ENCODE measurements at places on chromosomes 5 and 9. TPM values are rescaled to one million over a fixed set of nuclear protein-coding genes. Genes with fewer than 3 reads are reported as not detected.
A peak's percentile ranks its signal among the peaks of the same experiment; 100 is the strongest.

GRCh38 chr5:142287973-142288313, 36.9 kb downstream of the SPRY4 start:
- no peak for DNase-seq

DNA sequence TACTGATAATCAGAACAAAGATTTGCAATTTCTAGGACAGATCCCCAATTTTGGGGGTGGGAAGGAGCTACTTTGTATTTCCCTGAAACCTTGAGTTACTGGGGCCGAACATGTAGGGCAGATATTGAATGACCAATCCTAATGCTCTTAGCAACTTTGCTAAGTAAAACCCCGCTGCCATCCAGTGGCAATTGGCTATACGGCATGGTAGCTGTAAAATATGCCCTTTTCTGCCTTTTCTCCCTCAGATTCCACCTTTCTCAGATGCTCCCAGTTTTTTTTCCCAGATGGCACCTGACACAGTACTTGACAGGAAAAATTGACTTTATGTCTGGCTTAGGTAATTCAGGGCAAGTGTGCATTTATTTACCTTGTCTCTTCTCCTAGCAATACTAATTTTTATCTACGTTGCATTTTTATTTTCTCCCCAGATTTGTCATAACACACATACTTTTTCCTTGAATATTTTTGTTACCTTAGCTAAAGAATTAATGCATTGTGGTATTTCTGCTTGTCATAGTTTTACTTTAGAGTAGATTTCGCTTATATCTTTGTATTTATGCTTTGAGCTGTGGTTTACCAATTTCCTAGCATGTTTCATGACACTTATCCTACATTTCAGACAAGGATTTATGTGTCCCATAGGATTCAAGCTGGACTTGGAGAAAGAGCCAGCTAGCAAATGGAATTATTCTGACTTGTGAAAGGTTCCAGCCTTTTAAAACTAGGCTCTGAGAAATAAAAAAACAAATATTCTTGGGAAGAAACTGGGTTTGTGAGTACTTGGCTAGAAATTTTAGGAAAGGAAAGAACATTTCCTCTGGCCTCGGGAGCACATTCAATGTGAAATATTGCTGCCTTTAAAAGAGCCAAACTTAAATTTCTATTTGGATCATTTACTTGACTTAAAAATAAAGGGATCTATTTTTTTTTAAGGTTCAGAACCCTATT, 37.4 kb downstream of the PIK3R1 start:
- peak; percentile 46 for DNase-seq

DNA sequence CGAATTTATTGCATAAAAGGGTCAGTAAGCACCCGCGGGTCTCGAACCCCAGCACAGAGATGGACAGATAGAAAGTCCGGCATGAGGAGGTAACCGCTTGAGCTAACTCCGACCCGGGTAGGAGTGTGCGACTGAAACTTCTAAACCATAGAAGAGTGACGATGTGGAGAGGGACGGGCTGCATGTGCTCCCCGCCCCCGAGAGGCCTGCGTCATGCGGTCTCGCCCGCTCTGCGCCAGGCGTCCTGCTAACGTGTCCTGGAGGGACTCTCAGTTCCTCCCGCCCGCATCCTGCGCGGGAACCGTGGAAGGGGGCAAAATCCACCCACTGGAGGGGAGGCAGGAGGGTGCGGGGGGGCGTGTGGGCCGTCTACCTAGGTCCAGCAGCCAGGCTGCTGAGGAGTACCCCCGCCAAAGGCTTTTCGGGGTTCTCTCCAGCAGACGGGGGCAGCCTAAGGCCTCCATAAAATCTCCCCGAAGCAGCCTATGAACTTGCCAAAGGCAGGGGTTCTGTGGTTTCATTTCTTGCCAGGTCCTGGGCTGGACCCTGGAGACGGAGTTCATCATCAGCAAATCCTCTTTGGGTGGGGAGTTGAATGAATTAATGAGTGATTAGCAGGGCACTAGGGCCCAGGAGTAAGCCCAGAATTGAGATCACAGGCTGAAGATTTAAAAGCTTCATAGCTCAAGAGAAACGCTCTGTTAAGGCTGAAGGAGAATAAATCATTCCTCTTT, 51.9 kb downstream of the TGFBI start:
- DNase-seq = peak; percentile 93

- DNase-seq = no peak
Observed at GRCh38 chr5:170617533-170618490, 114.0 kb downstream of the KCNIP1 start.

GRCh38 chr9:71042448-71042990, 78.9 kb downstream of the TRPM3 start:
- no peak for DNase-seq

- no peak for DNase-seq
Observed at GRCh38 chr9:138062196-138062595, 184.6 kb downstream of the CACNA1B start.

GRCh38 chr5:116032094-116032517, at the start of gene ARL14EPL:
ARL14EPL (plus strand) TSS chr5:116032472; CDS start chr5:116051466, 18,994 bp downstream.
- DNase-seq = peak; percentile 90

DNA sequence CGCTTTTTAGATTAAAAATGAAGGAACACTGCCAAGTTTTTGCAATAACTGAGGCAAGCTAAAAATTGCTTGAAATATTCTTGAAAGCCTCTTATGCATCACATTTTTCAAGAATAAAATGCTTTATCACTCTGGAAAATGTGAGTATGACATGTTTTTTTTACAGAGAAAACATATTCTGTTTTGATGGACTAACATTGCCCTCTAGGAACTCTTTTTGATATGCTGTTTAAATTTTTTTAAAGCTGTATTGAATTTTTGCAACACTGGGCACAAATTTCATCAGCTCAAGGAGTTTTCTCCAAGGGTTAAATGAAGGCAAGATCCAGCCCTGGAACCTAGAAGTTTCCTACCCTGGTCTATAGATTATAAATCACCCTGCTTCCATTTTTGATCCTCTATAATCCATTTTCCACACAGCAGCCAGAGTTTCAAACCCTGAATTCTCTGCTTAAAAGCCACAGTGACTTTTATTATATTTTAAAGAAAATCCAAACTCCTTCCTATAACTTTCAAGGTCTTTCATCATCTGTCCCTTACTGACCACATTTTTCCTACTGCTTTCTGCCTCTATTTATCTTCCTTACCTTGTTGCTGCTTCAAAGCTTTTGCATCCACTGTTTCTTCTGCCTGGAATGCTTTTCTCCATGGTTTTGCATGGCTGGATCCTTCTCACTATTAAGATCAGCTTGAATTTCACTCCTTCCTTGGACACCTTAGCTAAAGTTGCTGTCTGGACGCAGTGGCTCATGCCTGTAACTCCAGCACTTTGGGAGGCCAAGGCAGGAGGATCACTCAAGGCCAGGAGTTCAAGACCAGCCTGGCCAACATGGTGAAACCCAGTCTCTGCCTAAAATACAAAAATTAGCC, 60.9 kb downstream of the IL31RA start:
- no peak for DNase-seq

GRCh38 chr9:15531380-15531779, 20.6 kb upstream of the PSIP1 start:
- DNase-seq = no peak

GRCh38 chr9:70954126-70954525, 167.3 kb downstream of the TRPM3 start:
- peak; percentile 27 for DNase-seq

GRCh38 chr5:124790301-124790894, 44.0 kb upstream of the ZNF608 start:
- DNase-seq = peak; percentile 39

GRCh38 chr9:35385042-35385441, 104.9 kb upstream of the RUSC2 start:
- peak; percentile 43 for DNase-seq

DNA sequence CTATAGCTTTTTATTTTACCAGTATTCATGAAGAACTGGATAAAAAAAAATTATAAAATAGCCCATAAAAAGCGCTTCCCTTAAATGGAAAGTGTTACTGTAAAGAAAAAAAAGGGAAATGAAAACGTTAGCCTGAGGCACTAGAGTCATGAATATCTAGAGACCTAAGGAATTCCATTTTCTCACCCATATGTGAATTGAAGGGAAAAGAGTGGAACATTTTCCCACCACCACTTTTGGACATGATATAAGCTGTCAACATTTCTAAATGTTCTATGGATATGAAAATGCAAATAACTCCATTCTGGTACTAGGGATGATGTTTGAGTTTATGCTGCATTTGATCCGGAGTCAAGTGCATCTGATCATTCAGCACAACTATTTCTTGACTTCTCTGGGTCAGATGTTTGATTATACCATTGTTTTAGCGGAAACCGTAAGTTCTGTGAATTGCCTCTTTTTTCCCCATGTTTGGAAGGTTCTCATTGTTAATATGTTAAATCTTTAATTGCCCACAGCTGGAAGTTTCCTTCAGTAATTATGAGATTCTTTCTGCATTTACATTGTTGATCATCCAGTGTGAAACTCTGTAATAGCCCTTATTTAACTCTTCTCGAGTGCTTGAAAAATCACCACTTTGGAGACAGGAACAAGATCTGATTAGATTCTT, 467.4 kb upstream of the SEMA6A start:
- DNase-seq = no peak

DNA sequence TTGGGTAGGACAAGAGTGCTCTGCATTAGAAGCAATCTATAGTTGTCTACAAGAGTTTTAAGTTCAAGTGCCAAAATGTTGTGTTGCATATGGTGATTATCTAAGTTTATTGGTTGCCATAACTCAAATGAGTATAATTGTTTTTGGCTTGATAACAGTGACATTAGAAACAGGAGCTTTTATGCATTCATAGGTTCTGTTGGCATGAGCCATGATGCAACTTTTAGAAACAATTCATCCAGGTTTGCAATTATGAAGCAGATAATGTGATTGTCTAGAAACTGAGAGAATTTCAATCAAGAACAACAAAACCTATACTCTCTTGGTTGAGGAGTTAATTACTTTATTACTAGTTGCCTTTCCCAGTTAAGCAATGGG, 137.0 kb downstream of the PBX3 start:
- no peak for DNase-seq

- DNase-seq = no peak
Observed at GRCh38 chr5:179300581-179301180, 44.6 kb downstream of the ADAMTS2 start.

DNA sequence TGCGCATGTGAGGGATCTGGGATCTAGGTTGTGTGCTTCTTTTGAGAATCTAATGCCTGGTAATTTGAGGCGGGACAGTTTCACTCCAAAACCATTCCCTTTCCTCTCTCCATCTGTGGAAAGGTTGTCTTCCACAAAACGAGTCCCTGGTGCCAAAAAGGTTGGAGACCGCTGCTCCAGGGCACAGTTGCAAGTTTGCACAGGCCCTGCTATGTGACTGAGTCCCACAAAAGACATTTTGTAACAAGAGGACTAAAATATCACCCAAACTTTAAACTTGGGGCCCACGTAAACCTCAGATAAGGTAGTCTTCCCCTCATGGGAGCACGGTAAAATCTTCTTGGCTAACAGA, 5.8 kb upstream of the ZNF367 start:
- no peak for DNase-seq

DNA sequence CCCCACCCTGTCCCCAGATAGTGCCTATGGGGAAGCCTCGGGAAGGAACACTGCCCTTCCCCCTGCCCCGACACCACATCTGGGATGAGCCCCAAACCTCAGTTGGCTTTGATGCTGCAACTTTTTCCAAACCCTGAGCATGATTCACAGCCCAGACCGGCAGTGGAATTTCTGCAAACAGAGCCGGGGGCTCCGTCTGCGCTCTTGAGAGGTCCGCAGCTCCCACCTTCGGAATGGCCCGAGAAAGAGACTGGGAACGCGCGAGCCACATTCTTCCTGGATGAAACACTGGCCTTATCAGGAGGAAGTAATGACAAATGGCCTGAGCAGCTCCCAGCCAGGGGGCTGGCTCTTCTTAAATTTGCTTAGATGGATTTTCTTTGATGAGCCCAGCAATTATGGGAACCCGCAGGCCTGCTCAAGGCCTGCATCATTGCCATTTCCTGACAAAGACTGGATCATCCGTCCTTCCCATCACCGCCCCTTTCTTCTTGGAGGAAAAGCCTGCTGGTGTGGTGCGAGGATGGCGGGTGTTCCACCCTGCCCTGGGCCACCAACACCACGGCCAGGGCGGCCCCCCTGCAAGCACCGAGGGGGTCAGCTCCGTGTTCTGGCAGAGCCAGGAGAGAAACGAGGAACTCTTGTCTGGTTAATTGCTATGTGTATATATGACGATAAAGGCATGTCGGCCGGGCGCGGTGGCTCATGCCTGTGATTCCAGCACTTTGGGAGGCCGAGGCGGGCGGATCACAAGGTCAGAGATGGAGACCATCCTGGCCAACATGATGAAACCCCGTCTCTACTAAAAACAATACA, 38.8 kb upstream of the COL5A1 start:
- peak; percentile 96 for DNase-seq

GRCh38 chr9:35611230-35611797, 6.3 kb downstream of the TESK1 start:
- peak; percentile 62 for DNase-seq

Gene VAV2
- 17.3 TPM for total RNA-seq

Gene RAB3C
- not detected for total RNA-seq

Gene PCDHGB5
- not detected for total RNA-seq

Gene SLCO6A1
- total RNA-seq = not detected

Gene CAVIN4
- total RNA-seq = 0.82 TPM

Gene CSF1R
- total RNA-seq = not detected

Gene NPR3
- 5.8 TPM for total RNA-seq

Gene IGFBPL1
- 0.95 TPM for total RNA-seq

Gene ENTPD2
- total RNA-seq = not detected

All from MG63 (cell line).